ENCODE measurements at places on chromosomes 12 and 14.

DNA sequence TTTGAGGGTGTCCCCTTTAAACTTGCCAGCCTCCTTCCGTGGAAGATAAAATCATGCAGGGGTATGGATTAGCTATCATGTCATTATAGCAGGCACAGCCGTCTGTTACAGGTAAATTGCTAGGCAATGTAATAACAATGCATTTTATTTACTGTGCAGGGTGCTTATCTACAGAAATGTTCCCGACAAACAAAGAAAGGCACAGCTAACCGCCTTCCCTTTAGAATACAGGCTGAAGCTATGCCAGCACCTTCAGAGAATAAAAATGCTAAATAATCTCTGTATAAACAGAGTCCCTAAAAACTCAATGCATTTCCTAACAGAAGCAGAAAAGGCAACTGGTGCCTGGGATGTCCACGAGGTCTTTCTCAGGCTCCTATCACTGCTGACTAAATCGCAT is 239.2 kb downstream of the SPTSSA start:
- no peak for DNase-seq

DNA sequence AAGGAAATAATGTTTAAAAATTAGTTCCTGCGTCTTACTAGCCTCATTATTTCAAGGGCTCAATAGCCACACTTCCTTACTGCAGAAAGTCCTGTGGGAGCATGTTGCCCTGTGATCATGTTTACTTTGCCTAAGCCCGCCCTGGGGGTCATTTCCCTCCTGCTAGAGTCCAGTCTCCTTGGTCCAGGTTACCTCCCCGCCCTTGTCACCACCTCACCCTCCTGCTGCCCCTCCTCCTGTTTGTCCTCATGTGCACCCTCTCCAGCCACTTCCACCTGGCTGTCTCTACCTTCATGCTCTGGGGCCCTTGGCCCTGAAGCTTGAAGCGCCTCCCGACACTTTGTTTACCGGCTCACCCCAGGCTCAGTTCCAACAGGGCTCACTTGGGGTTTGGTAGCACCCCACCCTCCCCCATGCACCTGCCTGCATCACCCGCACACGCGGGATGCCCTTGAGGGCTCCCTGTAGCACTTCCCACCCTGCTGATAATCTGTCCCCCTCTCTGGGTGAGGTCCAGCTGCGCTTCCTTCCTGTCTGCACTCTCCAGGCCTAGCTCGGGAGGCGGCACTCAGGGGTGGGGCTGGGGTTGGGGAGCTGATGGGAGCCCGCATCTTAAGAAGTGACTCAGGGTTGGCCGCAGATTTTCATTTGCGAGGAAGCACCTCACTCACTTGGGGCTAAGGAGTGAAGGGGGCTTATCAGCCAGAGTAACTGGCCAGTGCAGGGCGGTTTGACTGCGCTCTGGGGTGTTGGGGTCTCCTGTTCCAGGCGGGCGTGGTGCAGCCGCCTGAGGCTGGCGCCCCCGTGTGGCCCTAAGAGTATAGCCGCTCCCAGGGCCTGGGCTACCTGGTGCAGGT is 40.1 kb downstream of the SMIM41 start:
- no peak for DNase-seq

GRCh38 chr12:91884230-91884629 is 261.4 kb downstream of the BTG1 start:
- no peak for DNase-seq

GRCh38 chr14:55822906-55823305 is 242.9 kb downstream of the KTN1 start:
- no peak for DNase-seq

DNA sequence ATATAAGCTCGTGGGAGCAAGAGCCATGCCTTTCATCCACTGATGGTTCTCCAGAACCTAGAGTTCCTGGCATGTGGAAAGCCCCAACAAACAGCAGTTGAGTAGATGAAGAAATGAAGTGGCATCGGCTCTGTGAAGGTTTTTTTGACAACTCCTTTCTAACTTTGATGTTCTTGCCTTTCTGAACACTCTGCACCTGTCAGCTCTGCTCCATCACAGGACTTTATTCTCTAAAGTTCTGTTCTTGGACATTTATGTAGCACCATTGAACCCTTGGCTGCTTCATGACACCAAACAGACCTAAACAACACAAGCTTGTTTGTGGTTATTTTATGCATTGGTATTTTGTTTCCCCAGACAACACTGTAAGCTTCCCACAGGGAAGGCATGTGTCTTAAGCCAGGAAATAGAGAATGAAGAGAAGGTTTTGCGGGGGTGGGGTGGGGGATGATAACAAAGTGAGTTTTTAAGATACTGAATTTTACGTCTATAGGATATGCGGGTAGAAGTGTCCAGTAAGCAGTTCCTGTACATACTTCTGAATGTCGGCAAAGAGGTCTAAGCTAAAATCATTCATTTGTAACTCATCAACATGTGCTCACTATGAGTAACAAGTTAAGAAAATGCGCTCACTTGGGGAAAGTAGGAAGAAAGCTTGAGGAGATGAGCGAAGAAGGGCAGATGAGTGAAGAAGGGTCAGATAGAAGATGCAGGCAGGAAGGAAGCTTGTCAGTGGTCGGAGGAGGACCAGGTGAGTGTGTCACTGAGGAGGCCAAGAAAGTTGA is 146.0 kb upstream of the PLEKHG7 start:
- DNase-seq, result no peak

DNA sequence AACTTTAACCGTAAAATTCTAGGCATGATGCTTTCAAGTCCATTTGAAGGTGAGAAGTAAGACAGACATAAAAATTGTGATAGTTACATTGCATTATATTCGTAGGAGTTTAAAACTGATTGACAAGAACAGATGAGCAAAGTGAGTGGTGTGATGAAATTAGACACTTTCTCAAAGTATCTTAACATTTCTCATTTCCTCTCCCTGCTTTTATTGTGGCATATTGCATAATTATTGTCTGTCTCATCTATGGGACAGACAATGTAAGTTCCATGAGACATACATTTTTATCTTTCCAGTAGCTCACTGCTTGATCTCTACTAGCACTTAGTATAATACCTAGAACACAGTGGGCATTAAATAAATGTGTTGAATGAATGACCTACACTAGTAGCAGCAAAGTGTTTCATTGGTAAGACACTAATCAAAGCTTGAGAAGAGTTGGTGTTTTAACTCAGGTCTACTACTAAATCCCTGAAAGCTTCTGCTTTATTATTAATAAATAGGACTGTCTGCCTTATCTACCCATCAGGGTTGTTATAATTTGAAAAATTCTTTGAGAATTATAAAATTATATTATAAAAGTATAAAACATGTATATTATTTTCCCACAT is 19.0 kb downstream of the A2M start:
- no peak for DNase-seq

DNA sequence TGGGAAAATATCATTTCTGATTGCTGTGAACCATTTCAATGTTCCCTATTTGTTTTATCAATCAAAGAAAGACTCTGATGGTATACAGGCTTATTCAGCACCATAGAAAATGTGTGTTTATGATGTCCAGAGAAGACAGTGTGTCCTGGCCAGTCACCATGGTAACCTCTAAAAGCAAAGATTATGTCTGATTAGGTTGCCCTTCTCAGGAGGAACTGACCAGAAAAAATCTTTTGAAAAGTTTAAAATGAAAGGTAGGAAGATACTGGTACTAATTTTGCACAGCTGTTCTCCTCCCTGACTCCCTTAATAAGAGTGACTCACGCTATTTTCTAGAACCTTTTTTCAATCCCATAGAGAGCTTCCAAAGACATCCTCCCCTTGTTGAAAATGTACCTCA is 391.8 kb upstream of the DCN start:
- no peak for DNase-seq

- DNase-seq, result no peak
Measured at GRCh38 chr12:59734371-59734770, 138.5 kb downstream of the SLC16A7 start.

- no peak for DNase-seq
Measured at GRCh38 chr12:113448873-113449272, 22.8 kb downstream of the LHX5 start.

- peak; percentile 51 for DNase-seq
Measured at GRCh38 chr12:52873832-52874572, 25.2 kb upstream of the KRT78 start.

- no peak for DNase-seq
Measured at GRCh38 chr14:50937800-50938199, 6.5 kb downstream of the PYGL start.

- DNase-seq, result no peak
Measured at GRCh38 chr14:51310505-51310944, 70.5 kb downstream of the TMX1 start.

GRCh38 chr12:101783150-101783549 is 43.9 kb upstream of the SYCP3 start:
- DNase-seq, result no peak

- no peak for DNase-seq
Measured at GRCh38 chr14:82537831-82538230, 1004.2 kb upstream of the SEL1L start.

- DNase-seq, result no peak
Measured at GRCh38 chr14:93317875-93318807, 14.7 kb downstream of the BTBD7 start.

All from activated T-helper 1 cell treated with anti-CD3 and anti-CD28 coated beads, Interleukin-12 subunit alpha, Interleukin-12 subunit beta, Interleukin-2, Interleukin-4 antibody, amounts not matched to agents 30 ng/mL and 10 ng/mL and 1 ng/mL, durations not matched to agents 14 hours and 24 hours and 36 hours (primary cell).